PC-3 (cell line): ENCODE measurements at places on chromosomes 5 and 9. TPM values are rescaled to one million over a fixed set of nuclear protein-coding genes. Genes with fewer than 3 reads are reported as not detected.
A peak's percentile ranks its signal among the peaks of the same experiment; 100 is the strongest.

DNA sequence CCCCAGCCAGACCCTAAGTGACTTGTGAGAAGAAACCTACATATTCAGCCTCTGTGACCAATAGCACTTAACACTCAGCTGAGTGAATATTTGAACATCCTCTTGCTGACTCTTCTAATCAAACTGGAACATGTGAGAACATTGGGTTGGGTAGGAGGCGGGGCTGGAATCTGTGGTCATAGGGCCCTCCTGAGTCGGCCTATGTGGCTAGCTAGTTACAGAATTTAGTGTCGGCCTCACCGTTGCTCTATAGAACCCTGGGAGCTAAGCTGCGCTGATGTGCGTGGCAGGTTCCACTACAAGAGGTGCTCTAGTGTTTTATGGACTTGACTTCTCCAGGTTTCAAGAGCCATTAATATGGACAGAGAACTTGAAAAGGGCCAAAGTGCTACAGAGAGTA is 138.8 kb downstream of the DROSHA start:
- DNase-seq = no peak

DNA sequence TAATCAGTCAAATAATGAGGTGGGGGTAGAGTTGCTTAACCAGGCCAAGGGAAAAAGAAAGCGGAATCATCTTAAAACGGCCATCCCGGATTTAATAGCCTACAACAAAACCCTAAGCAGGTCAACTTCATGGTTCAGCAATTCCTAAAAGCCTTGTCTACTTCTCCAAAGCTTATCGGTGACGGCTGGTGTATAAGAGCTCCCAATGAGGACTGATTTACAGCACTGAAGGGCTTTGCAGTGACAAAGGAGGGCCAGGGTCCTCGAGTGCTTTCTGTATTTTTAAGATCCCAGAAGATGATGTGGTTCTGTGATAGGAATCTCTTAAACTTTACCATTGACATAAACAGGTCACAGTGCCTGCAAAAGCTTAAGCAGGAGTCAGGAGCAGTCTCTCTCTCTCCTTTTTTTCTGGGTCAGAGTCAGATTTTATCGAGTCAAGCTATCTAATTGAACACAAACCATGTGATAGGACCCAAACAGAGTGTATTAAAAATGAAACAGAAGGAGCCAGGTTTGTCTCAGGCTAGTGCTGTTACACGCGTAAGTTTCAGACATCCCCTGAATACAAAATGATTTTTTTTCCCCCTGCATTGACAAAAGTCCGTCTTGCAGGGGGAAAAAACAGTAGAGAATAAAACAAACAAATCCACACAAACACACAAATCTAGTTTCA is 663.6 kb upstream of the ZNF608 start:
- DNase-seq = no peak

DNA sequence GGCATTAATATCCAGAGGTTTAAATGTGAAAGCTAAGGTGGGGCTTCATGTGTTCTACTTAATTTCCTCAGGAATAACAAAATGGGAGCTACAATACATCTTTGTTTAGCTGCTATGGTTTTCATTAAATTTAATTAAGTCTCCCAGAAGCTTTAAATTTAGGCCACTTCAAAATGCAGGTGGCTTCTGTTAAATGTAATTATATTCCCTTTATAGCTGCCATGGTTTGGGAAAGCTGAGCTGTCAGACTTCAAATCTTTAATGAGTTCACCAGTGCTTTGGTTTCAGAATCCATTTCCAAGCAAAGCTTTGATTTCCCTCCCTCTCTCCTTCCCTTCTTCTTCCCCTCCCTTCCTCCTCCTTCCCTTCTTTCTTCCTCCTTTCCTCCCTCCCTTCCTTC is 58.4 kb upstream of the FAM170A start:
- no peak for DNase-seq

- DNase-seq = peak; percentile 28
These were observed 109.2 kb downstream of the DMXL1 start for GRCh38 chr5:119179857-119180641.

- no peak for DNase-seq
These were observed 252.8 kb downstream of the FBXL7 start for GRCh38 chr5:15752663-15753285.

DNA sequence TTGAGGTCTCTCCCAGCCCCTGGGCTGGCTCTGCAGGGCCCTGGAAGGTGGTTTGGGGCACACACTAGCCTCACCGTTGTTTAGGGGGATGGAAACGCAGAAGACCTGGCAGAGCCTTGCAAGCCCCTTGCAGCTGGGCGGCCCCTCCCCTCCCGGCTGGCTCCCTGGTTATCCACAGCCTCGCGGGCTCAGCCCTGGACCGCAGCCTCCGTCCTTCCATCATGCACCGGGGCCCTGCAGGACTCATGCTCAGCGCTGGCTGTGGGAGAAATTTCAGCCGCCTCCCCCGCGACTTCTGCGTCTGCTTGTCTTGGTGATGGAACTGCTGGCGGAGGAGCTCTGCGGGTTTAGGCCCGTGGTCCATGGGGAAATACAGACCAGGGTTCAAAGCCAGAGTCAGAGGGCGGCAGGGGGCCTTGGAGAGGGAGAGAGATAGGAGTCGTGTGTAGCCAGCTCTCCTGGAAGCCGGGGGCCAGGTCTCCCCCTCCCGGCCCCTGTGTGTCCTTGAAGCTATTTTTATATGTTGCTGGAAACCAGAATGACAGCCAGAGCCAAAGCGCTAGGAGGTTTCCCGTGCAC is 75.8 kb upstream of the IER5L start:
- DNase-seq = no peak

DNA sequence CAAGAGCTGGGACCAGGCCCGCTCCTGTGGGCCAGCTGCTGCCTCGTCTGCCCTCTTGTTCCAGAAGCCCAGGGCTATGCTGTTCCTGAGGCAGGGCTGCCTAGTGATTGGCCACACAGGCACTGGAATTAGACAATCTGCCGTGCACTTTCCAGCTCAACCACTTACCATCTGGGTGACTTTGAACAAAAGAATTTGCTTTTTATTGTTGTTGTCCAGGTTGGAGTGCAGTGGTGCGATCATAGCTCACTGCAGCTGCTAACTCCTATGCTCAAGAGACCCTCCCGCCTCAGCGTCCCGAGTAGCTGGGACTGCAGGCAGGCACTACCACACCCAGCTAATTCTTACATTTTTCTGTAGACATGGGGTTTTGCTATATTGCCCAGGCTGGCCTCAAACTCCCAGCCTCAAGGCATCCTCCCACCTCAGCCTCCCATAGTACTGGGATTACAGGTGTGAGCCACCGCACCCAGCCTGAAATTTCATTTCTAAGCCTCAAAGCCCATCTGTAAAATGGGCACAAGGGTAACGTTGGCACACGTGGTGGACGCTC is 1.2 kb upstream of the NEK6 start:
- DNase-seq = peak; percentile 79

- DNase-seq = peak; percentile 11
These were observed 164.2 kb upstream of the PUM3 start for GRCh38 chr9:3008091-3008490.

DNA sequence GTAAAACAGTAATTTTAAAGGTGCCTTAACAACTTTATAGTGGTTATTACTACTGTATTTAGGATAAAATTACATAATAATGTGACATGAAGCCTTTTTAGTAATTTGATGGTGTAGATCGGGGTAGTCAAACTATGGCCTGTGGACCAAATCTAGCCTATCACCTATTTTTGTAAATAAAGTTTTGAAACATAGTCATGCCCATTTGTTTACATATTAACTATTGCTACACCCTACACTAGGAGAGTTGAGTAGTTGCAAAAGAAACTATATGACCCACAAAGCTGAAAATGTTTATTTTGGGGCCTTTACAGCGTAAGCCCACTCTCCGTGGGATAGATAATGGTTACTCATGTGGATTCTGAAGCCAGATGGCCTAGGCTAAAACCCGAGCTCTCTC is 6.2 kb downstream of the CEP78 start:
- no peak for DNase-seq

DNA sequence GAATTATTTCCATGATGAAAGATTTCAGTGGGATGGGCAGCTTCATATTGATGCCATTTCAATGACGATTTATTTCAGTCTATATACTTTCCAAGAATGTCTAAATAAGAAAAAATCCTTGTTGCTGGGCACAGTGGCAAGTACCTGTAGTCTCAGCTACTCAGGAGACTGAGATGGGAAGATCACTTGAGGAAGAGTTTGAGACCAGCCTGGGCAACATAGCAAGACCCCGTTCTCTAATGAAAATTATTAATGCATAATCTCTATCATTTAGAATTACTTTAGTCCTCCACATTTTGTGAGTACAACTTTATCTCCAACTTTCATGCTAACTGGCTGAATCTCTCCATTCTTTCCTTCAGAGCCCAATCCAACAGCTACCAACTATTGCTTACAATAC is 52.5 kb downstream of the PTBP3 start:
- no peak for DNase-seq

DNA sequence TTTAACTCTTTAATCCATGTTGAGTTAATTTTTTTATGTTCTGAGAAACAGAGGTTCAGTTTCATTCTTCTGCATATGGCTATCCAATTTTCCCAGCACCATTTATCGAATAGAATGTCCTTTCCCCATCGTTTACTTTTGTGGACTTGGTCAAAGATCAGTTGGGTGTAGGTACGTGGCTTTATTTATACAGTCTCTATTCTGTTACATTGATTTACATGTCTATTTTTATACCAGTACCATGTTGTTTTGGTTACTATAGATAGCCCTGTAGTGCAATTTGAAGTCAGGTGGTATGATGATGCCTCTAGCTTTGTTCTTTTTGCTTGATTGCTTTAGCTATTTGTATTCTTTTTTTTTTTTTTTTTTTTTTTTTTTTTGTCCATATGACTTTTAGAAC is 462.0 kb downstream of the HTR1A start:
- DNase-seq = no peak

The UHRF2 gene
- 30.8 and 31.3 TPM in 2 replicates for total RNA-seq

The ARRDC3 gene
- 39.5 and 40.3 TPM in 2 replicates for total RNA-seq

- DNase-seq = no peak
These were observed 49.8 kb downstream of the LMNB1 start for GRCh38 chr5:126826619-126827215.

The NACC2 gene
- 12.3 and 16.5 TPM in 2 replicates for total RNA-seq

The SSBP2 gene
- total RNA-seq = 5.8 and 9.0 TPM in 2 replicates

The ENTREP1 gene
- 0.36 and 0.46 TPM in 2 replicates for total RNA-seq

The SAXO1 gene
- not detected in 2 replicates for total RNA-seq

The SLC6A7 gene
- total RNA-seq = 0.29 and 0.35 TPM in 2 replicates

DNA sequence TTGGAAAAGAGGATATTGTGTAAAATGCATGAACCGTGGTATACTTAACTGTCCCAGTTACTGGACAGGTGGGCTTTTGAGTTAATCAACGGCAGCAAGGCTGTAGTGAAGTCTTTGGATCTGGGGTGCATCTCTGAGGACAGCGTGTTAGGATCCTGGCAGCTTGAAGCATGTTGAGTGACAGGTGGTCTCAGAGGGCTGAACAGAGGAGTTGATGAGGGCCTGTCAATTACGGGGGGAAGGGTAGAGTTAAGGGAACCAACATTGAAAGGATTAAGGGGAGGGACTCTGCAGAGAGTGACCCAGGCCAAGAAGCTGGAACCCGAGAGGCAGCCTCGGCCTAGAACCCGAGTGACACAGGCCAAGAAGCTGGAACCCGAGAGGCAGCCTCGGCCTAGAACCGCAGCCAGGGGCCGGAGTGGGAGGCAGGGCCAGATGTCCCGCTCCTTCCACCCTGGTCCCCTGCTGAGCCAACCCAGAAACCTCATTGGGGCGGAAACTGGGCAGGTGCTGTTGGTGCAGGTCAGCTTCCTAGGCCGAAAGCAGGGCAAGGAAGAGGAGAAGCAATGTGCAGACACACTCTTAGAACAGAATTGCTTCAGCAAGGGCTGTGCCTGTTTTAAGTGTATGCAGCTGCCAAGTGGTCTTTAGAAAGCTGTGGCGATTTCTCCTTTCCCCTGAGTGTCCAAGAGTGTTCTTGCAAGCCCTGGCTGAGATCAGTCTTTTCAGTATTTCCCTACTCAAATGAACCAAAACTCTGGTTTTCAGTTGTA is 62.0 kb downstream of the ANKRD33B start:
- no peak for DNase-seq

The GRM6 gene
- not detected in 2 replicates for total RNA-seq

GRCh38 chr9:102164247-102164646 is 425.8 kb upstream of the GRIN3A start:
- no peak for DNase-seq

The MEGF9 gene
- 2.6 and 3.1 TPM in 2 replicates for total RNA-seq

The FAM81B gene
- total RNA-seq = not detected in 2 replicates

DNA sequence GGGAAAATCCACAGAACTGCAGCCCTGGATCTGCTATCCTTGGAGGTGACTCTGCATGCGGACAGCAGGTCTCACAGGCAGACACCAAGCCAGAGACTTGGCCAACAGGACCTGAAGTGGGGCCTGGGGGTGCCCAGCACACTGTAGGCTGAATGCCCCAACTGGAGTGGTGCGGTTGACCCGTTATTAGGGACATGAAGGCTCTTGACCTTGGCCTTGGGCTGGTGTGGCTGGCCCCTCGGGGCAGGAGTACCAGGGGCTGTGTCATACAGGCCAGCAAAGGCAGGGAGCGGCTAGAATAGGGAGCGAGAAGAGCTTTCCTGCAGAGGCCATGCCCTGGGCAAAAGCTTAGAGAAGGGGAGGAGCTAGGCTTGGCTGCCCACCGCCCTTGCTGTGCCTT is 153.2 kb upstream of the MVB12B start:
- no peak for DNase-seq

GRCh38 chr5:51194671-51195070 is 188.6 kb upstream of the ISL1 start:
- no peak for DNase-seq

DNA sequence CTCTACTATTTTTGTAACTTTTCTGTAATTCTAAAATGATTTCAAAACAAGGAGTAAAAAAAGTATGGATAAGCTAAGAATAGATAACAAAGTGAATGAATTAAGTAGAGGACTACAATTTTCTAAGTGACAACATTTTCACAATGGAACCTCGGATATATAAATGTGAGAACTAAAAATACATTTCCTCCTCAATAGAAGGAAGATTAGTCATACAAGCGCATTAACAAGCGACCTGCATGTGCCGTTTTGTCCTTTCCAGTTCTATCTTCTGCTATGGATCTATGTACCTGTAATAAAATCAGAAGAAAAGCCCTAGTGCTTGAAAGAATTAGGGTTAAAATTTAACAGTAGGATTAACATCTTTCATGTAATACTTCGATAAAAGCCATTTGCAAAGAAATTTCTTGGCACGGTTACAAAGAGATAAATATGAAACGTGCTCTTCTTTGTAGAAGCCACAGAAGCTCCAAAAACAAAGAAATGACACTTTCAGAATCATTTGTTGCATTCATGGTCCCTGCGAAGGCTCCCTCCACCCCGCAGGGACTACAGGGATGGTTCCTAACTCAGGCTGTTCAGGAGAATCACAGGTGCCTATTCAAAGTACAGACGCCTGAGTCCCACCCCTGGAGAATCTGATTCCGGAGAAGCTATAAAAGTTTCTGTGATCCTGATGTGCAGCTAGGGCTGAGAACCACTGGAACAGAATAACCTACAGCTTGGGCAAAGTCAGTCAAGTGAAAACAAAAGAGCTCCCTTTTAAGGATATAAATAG is 216.6 kb upstream of the EFNA5 start:
- no peak for DNase-seq

GRCh38 chr5:153753645-153754432 is 263.4 kb downstream of the GRIA1 start:
- DNase-seq = peak; percentile 15

- no peak for DNase-seq
These were observed 42.3 kb upstream of the LPCAT1 start for GRCh38 chr5:1565737-1566734.
